Memory B cell (primary cell): ENCODE measurements at places on chromosomes 3 and 15.

DNA sequence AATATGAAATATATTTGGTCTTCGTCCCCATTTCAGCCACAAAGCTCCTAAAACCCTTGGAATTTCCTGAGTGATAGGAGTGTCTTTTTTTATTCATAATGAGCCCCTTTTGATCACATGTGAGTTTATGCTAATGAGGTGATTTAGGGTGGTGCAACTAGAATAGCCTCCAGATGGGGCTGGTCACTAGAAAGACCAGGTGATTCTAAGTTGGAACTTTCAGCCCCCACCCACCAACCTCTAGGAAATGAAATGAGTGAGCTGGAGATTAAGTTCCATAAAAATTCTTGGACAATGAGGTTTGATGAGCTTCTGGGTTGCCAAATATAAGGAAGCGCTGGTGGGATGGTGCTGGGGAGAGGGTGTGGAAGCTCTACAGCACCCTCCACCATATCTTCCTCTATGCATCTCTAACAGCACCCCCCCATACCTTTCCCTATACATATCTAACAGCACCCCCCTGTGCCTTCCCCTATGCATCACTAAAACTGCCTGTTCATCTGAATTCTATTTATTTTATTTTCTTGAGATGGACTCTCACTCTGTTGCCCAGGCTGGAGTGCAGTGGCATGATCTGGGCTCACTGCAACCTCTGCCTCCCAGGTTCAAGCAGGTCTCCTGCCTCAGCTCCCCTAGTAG lies 2.1 kb upstream of the SMCO1 start:
- no peak for DNase-seq

- DNase-seq: no peak
Observed at GRCh38 chr3:127525373-127525772, 65.2 kb downstream of the TPRA1 start.

DNA sequence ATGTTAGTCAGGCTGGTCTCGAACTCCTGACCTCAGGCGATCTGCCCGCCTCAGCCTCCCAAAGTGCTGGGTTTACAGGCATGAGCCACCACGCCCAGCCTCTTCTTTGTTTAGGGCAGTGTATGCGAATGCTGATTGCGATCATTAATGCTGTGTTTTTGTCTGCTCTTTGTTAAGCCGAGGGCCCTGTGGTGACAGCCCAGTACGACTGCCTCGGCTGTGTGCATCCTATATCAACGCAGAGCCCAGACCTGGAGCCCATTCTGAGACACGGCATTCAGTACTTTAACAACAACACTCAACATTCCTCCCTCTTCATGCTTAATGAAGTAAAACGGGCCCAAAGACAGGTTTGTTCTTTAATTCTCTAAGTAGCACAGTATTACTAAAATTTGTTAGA lies 7.8 kb downstream of the KNG1 start:
- no peak for DNase-seq

DNA sequence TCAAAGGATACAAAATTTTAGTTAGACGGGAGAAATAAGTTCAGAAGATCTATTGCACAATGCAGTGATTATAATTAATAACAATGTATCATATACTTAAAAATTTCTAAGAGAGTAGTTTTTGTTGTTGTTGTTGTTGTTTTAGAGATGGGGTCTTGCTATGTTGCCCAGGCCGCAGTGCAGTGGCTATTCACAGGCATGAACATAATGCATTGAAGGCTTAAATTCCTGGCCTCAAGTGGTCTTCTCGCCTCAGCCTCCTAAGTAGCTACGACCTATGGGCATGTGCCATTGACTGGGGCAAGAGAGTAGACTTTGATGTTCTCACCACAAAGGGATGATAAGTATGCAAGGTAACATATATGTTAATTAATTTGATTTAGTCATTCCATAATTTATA lies 7.5 kb downstream of the STRIT1 start:
- no peak for DNase-seq

GRCh38 chr3:29141197-29141917 lies 139.5 kb upstream of the RBMS3 start:
- DNase-seq: no peak

DNA sequence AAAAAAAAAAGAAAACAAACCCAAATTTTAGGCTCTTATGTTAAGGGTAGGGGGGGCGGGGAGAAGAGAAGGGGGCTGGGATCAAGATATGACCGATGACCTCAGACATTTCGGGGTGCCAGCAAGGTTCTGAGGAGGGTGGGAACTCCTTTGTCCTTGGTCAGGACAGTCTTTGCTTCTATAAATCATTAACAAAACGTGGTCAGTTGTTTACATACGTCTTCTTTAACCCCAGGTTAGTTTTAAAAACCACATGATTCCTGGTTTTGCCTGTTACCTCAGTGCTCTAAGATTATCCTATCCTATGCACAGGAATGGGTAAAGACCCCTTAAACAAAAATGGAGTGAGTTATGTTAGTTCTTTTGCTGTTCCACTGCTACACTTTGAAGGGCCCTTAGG lies 285.5 kb downstream of the GABRG3 start:
- DNase-seq: no peak

GRCh38 chr3:191141728-191142127 lies 57.3 kb upstream of the OSTN start:
- no peak for DNase-seq

- no peak for DNase-seq
Observed at GRCh38 chr3:186081678-186082077, 27.2 kb downstream of the ETV5 start.

DNA sequence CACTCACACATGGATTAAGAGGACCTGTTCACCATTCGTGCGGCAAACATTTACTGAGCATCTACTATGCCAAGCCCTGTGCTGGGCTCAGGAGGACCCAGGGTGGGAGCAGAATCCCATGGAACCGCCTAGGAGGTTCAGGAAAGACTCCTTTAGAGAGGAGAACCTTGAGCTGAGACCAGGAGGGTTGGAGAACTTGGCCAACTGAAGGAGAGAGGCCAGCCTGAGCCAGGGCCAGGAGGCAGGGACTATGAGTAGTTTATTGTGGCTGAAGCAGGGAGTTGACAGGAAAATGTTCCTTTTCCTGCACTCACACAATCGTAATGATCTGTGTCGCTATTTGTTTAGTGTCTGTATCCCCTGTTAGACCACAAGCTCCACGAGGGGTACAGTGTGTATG lies 71.3 kb downstream of the SLC30A4 start:
- no peak for DNase-seq

GRCh38 chr3:27079427-27080257 lies 289.5 kb downstream of the NEK10 start:
- DNase-seq: no peak

DNA sequence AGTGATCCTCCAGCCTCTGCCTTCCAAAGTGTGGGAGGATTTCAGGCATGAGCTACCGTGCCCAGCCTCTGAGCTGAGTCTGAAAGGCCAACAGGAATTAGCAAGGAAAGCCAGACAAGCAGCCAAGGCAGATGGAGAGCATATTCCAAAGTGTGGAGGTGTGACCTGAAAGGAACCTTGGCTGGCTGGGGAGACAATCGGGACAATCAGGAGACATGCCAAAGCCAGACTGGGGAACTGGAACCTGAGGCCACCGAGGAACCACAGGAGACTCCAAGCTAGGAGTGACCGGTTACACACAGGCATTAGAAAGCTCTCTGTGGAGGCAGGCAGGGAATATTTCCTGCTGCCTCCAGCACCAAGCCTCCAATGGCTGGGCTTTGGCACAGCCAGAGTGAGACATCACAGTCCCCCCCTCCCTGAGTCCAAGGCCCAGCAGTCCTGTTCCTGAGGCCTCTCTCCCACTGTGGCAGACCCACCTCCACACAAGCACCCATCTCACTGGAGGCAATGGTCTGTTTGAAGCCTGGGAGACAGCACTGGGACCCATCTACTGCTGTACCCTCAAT lies 4.5 kb upstream of the C15orf39 start:
- no peak for DNase-seq

GRCh38 chr3:38722781-38723568 lies 73.5 kb upstream of the SCN5A start:
- no peak for DNase-seq

DNA sequence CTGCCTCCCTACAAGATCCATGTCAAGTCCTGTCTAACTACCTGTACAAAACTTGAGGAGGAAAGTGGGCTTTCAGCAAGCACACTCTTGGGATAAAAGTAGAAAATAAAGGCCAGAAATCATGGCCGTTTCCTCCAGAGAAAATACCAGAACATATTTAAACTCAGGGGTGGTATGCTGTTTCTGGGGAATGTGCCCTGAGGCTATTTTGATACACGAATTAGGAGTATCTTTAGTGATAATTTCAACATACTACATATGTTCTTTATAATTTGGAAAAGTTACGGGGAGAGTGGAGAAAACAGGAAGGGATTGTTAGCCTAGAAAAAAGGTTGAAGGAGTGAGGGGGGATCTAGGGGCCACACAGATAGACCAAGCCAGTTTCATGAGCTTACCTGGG lies 18.7 kb upstream of the PDCD6IP start:
- no peak for DNase-seq

DNA sequence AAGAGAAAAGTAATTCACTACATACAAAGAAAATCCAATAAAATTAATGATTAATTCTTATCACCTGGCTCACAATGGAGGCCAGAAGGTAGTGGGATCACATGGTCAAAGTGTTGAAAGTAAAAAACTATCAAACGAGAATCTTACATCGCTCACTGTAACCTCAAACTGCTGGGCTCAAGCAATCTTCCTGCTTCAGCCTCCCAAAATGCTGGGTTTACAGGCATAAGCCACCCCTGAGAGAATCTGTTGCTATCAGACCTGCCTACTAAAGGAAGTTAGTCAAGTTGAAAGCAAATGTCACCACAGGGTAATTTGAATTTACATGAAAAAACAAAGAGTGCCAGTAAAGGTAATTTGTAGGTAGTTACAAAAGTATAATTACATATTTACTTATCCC lies 103.3 kb downstream of the PCCB start:
- no peak for DNase-seq

DNA sequence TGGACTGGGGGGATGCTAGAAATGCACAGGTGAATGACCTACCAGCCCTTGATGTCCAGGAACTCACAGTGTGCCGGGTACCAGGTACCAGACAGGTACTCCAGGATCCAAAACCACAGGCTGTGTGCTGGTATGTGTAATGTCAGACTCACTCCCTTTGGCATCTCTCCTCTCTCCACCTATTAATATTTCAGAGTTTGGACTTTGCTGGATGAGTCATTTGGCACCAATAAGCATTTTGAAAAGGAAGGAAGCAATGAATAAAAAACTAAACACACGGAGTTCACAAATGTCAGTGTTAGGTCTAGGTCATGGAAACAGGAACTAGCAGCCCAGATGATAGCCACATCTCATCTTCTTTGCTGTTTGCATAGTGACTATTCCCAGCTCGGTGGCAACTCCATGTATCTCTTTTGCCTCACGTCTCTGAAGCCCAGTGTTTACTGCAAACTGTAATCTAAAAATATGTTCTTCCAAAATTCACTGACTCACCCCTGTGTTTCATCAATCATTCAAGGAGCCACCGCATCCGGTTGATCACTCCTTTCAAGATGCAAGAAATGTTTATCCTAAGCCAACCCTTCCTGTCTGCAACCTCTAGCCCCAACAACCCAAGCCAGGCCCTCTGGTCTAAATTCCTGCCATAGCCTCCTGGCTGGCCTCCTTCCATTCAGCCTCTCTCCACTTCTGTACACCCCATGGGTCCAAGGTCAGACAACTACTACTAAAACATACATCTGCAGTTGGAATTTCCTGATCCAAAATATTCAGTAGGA lies 8.4 kb downstream of the ITGB5 start:
- no peak for DNase-seq
